GM06990 (cell line): ENCODE measurements at places on chromosomes 2 and 18.

GRCh38 chr2:233597522-233597921 is 19.9 kb upstream of the UGT1A8 start:
- DNase-seq: no peak

GRCh38 chr2:203662951-203663350 is 43.5 kb upstream of the CD28 start:
- DNase-seq: no peak

DNA sequence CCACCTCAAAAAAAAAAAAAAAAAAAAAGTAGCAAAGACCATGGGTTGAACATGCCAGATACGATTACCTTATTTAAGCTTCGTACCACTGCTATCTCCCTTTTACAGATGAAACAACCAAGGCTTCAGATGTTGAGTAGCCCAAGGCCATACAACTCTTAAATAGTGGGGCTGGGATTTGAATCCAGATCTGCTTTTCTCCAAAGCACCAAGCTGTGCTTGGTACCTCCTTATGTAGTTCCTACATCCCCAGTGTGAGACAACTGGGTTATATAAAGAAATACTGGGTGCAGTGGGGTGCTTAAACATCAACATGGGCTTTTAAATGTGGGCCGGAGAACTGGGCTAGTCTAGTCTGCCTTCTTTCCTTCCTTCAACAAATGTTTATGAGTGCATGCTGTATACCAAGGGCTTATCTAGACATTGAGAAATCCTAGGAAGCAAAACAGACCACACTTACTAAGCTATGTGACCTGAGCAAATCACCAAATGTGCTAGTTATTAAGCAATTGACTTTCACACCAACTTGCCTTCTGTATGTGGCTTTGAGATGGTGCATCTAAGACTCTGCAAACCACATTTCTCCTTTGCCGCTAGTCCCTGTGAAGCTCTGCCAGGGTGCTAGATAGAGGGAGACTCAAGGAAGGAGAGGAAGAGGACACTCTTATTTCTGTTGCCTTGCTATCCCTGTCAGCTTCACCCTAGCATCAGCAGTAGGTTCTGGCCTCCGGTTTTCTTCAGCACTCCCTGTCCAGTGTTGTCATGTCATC is 206.8 kb upstream of the FBXO11 start:
- no peak for DNase-seq

DNA sequence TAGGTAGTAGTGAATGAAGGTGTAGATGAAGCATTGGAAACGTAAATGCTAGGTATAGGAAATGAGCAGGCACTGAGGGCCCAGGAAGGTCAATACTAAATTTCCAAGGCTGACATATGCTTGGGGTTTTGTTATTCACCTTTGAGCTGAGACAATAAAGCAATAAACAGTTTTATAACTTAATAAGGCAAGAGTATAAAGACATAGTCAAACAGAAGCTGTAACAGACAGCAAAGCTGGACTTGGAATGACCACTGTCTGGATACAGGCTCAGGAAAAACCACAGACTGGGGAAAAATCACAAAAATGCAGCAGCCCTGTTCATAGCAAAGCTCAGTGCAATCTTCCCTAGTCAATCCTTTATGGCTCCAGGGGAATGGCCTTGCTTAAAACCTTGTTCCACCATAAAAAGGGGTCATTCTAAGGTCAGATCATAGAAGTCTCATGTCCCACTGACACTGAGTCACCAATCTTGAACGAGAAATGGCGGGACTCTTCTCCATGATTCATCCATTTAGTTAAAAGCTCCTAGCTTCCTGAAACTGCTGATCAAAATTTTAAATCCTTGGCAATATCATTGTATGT is 493.3 kb downstream of the CMPK2 start:
- no peak for DNase-seq

DNA sequence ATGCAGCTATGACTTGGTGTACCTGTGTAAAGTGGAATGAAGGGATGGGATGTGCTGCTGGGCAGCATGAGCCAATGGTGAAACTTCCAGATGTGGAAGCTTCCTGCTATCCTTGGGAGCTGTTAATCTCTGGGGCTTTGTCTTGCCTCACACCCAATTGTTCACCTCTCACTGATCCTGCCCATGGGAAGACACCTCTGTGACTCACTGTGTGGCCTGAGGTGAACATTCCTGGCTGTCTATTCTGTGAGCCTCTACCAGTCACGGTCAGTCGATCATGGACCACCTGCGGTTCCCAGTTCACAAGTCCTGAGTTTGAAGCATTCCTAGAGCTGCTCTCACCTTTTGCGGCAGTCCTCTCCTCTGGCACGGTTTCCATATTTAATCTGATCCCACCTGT is 12.1 kb downstream of the NEURL3 start:
- DNase-seq: no peak

- DNase-seq: no peak
Measured at GRCh38 chr2:14635391-14635871, 2.9 kb downstream of the LRATD1 start.

DNA sequence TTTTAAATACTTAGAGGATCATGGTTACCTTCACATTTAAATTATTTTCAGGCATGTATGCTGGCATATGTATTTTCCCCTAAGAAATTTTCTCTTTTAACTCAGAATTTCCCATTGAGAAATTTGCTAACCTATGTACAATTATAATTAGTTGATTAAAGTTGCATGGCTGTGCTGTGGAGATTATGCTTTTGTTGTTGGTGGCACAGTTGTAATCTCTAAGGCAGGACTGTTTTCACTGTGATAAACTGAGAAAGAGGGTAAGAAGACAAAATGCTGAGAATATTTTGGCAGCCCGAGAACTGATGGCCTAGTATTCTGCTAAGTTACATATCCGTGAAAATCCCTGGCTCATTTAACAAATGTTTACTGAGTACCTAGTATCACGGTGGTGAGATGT is 1.4 kb downstream of the VRK2 start:
- no peak for DNase-seq

GRCh38 chr2:64720535-64721319 is 67.0 kb upstream of the SERTAD2 start:
- no peak for DNase-seq

DNA sequence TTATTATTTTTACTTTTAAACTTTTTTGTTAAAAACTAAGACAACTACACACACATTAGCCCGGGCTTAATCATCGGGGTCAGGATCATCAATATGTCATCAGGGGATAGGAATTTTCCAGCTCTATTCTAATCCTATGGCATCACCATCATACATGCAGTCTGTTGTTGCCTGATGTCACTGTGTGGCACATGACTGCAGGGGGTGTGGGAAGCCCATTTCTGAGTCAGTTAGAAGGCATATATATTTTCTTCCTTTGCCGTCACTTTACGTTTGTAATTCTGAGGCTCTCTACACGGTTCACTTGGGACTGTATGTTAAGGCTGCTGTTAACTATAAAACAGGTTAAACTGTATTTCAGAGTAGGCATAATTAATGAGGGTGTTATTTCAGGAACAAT is 144.4 kb upstream of the ITGA6 start:
- DNase-seq: no peak

GRCh38 chr18:36199691-36200295 is 12.5 kb downstream of the MOCOS start:
- no peak for DNase-seq

- no peak for DNase-seq
Measured at GRCh38 chr2:173661586-173661985, 303.6 kb downstream of the SP3 start.

GRCh38 chr2:86199834-86200177 is 549 bp downstream of the MRPL35 start:
- DNase-seq: no peak

DNA sequence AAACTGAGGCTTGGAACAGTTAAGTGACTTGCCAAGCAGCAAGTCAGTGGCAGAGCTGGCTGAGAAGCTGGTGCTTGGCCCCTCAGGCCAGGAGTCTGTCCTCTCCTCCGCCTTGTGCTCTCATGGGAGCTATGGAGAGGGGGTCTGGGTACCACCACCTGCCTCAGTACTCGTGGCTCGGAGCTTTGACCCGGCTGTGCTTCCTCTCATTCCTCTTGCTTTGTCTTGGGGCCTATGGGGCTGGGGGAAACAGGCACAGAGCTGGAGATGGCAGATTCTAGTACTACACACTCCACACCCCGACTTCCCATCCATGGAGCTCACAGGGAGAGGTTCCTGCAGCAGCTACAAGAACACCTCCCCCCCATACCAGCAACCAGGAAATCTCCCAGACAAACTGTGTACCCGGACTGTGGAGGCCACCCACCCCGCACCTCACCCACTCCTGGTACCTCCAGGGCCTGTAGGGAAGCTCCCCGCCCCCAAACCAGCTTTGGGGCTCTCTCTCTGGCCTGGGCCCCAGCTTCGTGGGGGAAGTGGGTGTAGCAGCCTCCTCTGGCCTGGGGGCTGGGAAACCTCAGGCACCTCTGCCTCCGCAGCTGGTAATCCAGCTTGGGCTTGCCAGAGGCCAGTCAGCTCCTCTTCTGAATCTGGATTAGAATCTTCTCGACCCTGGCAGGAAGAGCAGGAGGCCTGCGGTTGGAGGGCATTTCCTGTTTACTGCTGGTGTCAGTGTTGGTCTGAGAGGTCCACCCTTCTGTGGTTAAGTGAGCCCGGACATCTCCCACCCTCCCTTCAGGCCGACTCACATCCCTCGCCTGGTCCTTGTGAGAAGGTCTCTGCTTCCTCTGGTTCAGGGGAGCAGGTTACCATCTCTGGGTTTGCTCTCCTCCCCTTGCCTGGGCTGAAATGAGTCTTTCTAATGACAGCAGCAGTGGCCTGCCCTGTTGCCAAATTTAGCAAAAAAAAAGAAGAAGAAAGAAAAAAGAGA is 22.3 kb upstream of the RHOB start:
- DNase-seq: peak; percentile 75

DNA sequence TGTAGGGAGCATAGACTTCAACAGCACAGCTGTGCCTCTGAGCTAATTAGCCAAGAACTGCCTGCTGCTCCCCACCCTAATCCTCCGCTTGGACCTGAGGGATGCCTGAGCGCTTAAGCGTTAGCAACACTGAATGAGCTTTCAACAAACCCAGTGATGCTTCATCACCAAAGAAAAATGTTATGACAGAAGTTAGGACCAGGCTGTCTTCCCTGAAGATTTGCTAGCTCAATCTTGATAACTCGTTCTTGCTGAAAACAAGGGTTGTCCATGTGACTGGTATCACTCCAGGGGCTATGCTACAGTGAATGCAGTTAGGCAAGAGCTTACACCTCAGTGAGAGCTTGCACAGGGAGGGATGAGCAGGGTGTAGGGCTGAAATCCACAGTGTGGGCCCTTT is 190.7 kb upstream of the SIX2 start:
- DNase-seq: no peak

GRCh38 chr18:10726198-10727068 is 200.6 kb downstream of the NAPG start:
- no peak for DNase-seq

DNA sequence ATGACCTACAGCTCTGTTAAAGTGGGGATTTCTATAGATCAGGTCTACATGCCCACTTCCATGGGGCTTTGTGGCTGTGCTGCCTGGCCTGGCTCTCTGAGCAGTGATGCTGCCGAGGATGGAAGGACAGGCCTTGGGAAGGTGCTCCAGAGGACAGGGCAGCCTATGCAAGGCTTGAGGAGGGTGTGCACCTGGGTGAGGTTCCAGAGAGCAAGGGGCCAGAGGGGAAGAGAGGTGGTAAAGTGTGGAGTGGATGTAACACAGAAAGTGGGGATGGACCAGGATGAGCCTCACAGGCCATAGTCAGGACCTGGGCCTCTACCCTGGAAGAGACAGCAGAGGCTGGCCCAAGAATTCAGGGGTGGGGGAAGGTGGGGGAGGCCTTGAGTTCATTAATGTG is 826.4 kb downstream of the DCDC2C start:
- DNase-seq: no peak

- peak; percentile 24 for DNase-seq
Measured at GRCh38 chr2:60602388-60602787, 48.9 kb upstream of the BCL11A start.

DNA sequence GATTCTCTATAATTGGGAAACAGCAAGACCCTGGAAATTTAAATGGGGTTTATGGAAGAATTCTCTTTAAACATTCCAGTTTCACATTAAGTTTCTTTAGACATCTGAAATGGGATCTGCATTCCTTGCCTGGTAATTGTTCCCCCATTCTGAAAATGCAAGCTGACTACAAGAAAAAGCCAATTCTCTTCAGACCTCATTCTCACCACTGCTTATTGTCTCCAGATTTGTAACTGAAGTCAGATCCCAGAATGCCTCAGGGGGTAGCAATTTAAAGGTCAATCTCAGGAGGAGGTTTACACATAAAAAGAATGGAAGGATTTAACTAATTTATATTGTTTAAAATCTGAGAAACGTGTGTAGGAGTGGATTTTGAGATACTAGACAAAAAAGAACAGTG is 41.2 kb downstream of the COL3A1 start:
- no peak for DNase-seq

DNA sequence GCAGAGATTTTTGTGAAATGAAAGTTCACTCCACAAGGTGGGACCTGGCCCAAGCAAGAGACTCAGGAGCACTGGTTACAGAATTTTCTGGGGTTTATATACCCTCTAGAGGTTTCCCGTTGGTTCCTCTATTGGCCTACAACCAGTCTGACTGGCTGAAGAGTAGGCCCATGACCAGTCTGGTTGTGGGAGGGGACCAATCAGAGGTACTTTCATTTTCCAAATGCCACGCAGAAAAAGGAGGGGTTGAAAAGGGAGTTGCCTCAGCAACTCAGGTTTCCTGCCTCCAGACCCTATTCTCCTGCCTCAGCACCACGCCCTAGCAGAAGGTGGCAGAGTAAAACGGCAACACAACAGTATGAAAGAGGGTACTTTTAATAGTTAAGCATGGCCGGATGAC is 98.4 kb downstream of the COLEC12 start:
- DNase-seq: no peak

GRCh38 chr2:74036450-74037195 is 51.9 kb downstream of the TET3 start:
- DNase-seq: no peak

- DNase-seq: no peak
Measured at GRCh38 chr2:59232394-59233165, 991.5 kb upstream of the FANCL start.

DNA sequence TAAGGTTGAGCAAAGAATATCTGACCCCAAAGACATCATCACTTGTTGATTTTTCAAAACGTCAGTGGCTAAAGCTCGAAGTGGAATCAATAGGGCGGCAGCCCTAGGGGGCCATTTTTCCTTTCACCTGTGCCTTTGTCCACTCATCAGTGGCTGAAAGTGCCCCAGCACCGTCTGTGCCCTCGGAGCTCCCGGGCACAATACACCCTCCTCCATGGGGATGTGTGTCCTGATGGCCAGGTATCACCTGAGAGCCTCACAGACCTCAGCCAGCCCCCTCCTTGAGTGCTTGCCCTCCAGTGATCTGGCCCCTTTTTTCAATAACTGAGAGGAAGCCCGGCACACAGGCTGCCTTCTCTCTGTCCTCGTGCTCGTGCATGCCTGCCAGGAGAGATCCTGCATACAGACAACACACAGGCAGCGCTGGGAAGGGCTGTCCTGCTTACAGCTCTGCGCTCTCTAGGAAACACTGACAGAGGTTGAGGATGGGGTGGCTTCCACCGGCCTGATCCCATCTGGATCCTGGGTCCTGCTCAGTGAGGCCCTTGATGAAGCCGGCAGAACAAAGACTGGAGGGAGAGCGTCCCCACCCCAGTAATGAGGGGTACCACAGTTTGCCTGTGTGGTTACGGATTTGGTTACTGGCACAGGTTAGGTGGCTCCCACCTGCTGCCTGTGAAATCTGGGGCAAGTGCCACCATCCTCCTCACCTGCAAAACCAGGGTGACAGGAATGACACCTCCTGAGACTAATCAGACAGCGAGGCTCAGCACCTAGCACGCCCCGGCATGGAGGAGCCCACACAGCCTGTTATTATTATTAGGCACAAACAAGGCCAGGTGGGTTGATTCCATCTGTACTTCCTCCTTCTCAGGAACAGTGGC is 197.5 kb upstream of the RAB6C start:
- DNase-seq: no peak

GRCh38 chr2:148238561-148238960 is 217.7 kb downstream of the MBD5 start:
- DNase-seq: no peak
